ENCODE measurements at places on chromosomes 12 and 14. TPM values are rescaled to one million over a fixed set of nuclear protein-coding genes. Genes with fewer than 3 reads are reported as not detected.

GRCh38 chr12:93065896-93066295, 136.8 kb upstream of the EEA1 start:
- H3K4me1 ChIP-seq: no peaks in the 10 kb centered on the region
- no peak for DNase-seq
- H3K27me3 ChIP-seq: peaks cover 14% of the 10 kb centered on the region
- no peaks in the 10 kb centered on the region for H3K36me3 ChIP-seq
- H3K4me3 ChIP-seq: no peak overlapping the region

DNA sequence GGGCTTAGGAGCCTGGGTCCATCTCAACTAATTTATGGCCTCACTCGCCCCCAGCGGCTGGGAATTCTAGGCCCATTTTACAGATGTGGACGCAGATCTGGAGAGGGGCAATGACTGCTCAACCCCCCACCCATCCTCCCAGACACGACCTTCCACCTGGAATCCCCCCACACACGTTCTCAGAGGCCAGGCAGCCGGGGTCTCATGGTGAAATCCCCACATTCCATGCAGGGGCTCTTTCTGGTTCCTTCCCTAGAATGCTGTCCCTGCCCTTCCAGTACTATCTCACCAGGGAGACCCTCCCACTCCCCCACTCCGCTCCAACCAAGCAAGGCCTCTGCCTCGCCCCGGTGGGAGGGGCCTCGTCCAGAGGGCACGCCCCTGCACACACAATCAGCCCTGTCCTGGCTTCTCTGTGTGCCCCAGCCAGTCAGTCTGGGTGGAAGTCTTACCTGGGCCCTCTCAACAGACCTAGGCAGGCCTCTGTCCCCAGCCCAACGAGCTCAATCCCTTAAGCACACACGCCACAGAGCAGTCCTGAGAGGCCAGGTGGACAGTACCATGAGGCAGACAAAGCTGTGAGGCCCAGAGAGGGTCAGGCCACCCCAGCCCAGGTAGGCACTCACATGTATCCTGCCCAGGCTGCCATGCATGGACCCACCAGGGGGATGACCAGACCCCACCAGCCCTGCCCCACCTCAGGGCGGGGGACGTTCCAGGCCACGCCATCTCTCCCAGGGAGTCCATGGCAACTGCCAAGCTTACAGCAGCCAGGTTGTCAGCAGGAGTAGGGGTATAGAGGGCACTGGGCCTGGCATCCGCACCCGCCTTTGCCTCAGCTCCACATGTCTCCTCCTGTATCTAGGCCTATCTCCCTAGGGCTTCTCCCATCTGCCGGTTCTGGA, 1.3 kb upstream of the ANKRD9 start:
- no peaks in the 10 kb centered on the region for H3K27me3 ChIP-seq
- peak; percentile 81 for DNase-seq
- H3K4me3 ChIP-seq: peak overlapping the region; percentile 86
- H3K4me1 ChIP-seq: peaks cover 13% of the 10 kb centered on the region

DNA sequence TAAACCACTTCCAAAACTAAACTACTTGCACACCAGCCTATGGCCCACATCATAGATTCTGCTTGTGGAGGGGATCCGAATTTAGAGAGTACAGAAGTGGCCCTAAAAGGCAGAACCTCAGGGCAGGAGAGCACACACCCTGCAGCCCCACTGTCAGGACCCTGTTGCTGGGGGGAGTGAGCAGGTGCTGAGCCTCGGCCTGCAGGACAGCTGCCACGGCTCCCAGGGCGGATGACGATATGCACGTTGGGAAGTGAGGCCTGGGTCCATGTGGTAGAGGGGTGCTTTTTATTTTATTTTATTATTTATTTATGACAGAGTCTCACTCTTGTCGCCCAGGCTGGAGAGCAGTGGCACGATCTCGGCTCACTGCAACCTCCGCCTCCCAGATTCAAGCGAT, 73.5 kb downstream of the TNFAIP2 start:
- DNase-seq: no peak
- H3K4me1 ChIP-seq: no peaks in the 10 kb centered on the region
- no peaks in the 10 kb centered on the region for H3K36me3 ChIP-seq
- peaks cover 15% of the 10 kb centered on the region for H3K27me3 ChIP-seq
- H3K4me3 ChIP-seq: no peak overlapping the region

DNA sequence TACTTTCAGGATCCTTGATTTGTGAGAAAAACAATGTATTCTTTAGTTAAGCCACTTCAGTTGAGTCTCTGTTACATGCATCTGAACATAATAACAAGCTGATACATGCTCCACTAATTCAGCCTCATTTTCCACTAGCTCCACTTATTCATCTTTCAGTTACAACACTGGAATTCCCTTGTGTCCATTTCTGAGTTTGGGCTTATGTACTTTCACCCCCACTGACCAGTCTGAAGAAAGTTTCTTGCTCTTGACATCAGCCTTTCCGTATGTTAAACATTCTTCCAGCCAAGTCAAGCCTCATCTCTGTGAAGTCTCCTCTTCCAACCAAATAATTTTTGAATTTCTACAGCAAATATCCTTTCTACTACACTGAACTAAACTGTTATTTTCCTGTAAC, 592.5 kb upstream of the NOVA1 start:
- no peak for DNase-seq
- H3K27me3 ChIP-seq: no peaks in the 10 kb centered on the region
- H3K4me3 ChIP-seq: no peak overlapping the region
- no peaks in the 10 kb centered on the region for H3K36me3 ChIP-seq
- H3K27ac ChIP-seq: no peak overlapping the region

The B4GALNT1 gene
- total RNA-seq: 5.7 TPM

DNA sequence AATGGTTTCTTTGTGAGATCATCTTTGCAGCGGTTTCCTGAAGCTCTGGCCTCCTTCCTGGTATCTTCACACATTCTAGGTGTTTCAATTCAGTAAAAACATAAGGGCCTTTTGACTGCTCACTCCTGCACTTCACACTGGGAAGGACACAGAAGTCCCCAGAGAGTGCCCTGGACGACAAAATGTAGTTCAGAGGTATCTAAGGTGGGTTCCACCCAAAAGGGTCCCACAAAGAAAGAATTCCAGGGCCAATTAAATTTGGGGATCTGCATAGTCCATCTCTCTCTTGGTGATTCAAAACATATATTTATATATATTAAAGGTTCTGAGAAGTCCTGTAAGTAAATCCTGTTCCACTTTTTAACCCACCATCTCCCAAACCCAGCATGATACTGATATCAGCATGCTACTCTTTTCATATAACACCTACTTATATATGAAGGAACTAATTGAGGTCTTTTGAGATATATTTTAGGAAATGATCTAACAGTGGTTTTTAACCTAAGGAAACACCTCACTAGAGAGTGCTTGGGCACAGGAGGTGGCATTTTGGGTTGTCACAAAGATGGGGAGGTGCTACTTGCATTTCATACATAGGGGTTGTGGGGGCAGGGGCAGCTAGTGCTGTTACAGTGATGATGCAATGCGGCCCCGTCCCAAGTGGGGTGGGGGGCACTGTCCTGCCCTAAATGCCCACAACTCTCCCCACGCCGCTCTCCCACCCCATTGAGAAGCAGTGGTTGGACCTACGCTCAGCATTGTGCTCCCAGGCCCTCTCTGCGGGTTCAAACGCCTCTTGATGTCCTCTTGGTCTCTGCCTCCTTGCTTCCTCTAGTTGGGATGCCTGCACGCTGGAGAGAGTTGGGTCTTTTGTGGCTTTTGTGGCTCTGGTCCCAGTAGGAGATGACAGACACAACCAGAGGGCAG, 109.4 kb downstream of the ARF6 start:
- peaks cover 6% of the 10 kb centered on the region for H3K36me3 ChIP-seq
- H3K27ac ChIP-seq: peak overlapping the region; percentile 96
- H3K4me1 ChIP-seq: peaks cover 63% of the 10 kb centered on the region

- H3K4me1 ChIP-seq: no peaks in the 10 kb centered on the region
- no peak for DNase-seq
- peaks cover 3% of the 10 kb centered on the region for H3K27me3 ChIP-seq
- no peaks in the 10 kb centered on the region for H3K36me3 ChIP-seq
Measured at GRCh38 chr12:2169940-2170339, 117.2 kb downstream of the CACNA1C start.

DNA sequence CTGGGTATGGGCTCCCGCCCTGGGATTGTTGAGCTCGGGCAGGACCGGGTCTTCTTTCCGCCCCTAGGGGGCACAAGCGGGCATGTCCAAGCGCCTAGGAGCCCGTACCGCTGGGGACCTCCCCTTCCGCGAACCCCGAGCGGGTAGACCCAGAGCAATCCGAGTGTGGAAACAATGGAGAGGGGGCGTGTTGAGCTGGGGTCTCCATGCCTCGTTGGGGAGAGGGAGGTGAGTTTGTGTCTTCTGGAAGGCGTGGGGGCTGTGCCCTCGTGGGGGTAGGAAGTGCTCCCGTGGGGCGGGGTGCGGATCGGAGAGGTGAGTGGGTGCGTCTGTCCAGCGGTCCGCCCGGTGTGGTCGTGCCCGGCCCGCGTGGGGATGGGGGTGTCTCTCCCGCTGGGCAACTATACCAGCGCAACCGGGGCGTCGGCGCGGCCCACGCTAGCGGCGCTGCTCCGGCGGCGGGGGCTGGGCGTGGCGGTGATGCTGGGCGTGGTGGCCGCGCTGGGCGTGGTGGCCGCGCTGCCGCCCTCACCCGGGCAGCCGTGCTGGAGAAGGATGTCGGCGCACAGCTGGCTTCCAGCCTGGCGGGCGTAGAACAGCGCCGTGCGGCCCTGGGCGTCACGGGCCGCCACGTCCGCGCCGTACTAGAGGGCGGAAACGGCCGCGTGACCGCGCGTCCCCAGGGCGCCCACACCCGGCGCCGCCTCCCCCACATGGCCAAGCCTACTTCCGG, 12.2 kb downstream of the AGAP2 start:
- peak overlapping the region; percentile 55 for H3K4me3 ChIP-seq
- H3K27me3 ChIP-seq: no peaks in the 10 kb centered on the region
- peaks cover 46% of the 10 kb centered on the region for H3K36me3 ChIP-seq
- no peak overlapping the region for H3K27ac ChIP-seq

The FSCB gene
- total RNA-seq: not detected

- no peak for DNase-seq
- peaks cover 55% of the 10 kb centered on the region for H3K36me3 ChIP-seq
- no peak overlapping the region for H3K27ac ChIP-seq
Measured at GRCh38 chr12:7150356-7150755, 20.2 kb downstream of the CLSTN3 start.

DNA sequence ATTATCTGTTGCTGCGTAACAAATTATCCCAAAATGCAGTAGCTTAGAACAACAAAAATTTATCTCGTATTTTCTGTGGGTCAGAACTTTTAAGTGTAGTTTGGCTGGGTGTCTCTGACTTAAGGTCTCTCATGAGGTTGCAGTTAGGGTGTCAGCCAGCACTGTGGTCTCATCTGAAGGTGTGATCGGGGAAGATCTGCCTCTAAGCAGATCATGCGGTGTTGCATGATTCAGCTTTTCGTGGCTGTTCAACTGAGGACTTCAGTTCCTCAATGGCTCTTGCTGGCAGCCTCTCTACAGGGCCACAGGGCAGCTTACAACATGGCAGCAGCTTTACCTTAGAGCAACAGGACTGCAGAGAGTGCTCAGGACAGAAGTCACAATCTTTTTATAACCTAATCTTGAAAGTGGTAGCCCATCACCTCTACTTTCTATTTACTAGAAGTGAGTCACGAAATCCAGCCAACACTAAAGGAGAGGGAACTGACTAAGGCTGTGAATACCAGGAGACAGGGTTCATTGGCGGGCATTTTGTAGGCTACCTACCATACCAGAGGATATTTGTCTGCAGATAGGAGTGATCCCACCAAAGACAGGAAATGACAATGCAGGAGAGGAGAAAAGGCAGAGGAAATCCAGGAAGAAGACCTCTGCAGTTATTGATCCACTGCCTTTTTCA, 1.8 kb upstream of the TMPRSS12 start:
- H3K36me3 ChIP-seq: no peaks in the 10 kb centered on the region
- no peak overlapping the region for H3K27ac ChIP-seq
- H3K4me1 ChIP-seq: no peaks in the 10 kb centered on the region
- no peak for DNase-seq
- H3K4me3 ChIP-seq: no peak overlapping the region

The PLCZ1 gene
- total RNA-seq: not detected

The DBX2 gene
- total RNA-seq: not detected

DNA sequence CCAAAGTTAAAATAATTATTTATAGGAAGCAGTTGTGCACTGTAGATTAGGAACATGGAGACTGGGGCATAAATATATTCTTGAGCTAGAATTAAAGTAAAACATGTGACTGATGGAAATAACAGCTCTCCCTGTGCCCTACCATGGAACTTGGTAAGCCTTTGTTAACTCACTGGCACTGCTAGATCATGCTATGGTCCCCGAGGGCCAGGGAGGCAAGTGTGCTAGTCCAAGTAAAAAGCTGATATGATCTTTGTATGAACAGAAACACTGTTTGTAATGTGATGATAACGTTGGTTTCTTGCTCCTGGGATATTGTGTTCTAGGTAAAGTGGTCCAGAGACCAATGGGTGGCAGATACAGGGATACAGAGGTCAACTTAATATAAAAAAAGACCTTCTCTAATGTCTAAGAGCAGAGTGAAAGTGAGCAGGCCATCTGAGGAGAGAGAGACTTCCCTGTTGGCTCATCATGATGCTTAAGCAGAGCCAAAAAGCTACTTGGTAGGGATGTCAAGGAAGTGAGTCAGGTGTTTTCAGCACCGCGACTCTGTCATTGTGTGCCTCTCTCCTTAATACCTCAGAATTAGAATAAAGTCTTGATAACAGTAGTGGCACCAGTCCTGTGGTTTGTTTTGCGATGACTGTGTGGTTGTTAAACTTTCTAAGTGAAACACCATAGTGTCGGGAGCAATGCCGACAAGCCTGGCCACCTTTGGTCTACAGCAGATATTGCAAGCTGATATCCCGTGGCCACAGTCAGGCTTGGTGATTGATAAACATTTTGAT, 27.6 kb downstream of the BICD1 start:
- peaks cover 2% of the 10 kb centered on the region for H3K36me3 ChIP-seq
- H3K4me1 ChIP-seq: peaks cover 11% of the 10 kb centered on the region
- DNase-seq: peak; percentile 80
- H3K4me3 ChIP-seq: peak overlapping the region; percentile 5
- peak overlapping the region; percentile 43 for H3K27ac ChIP-seq
- peaks cover 7% of the 10 kb centered on the region for H3K27me3 ChIP-seq

- H3K27me3 ChIP-seq: peaks cover 1% of the 10 kb centered on the region
- H3K4me3 ChIP-seq: no peak overlapping the region
- H3K36me3 ChIP-seq: peaks cover 2% of the 10 kb centered on the region
Measured at GRCh38 chr12:116642106-116642505, 82.9 kb downstream of the MAP1LC3B2 start.

The FAM181A gene
- not detected for total RNA-seq

DNA sequence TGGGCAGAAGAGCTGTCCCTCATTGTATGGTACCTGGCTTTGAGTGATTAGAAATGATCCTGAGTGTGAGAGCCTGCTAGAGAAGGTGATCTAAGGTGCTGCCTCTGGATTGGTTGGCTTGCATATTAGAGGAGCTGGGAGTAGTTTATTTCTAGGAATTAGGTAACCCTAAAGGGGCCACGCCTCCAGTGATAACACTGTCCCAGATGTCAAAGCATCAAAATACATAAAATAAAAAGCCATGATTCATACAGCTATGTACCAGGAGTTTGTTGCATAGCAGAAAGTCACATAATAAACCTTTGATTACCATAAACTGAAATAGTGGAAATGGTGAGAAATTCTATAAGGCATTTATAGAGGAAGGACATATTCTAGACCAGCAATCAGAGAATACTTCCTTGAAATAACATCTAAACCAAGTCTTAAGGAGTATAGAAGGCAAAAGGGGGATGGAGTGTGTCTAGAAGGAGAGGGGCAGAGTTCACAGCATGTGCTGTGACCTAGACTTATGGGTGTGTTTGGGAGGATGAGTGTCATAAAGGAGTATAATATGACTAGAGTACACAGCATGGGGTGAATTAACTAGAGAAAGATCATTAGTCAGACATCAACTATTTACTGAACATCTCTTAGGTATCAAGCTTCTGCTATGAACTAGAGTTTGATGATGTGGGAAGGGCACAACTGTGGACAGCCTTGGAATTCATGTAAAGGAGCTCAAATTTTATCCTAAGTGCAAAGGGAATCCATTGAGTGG, 686.4 kb downstream of the GALC start:
- no peaks in the 10 kb centered on the region for H3K36me3 ChIP-seq
- H3K4me3 ChIP-seq: no peak overlapping the region
- no peak overlapping the region for H3K27ac ChIP-seq
- H3K27me3 ChIP-seq: no peaks in the 10 kb centered on the region

The PPM1H gene
- total RNA-seq: 0.12 TPM
